ENCODE measurements at places on chromosomes 3 and 15.

GRCh38 chr15:48109856-48110531 lies 10.8 kb upstream of the SLC24A5 start:
- no peak for DNase-seq

- peak; percentile 51 for DNase-seq
Measured at GRCh38 chr15:64895285-64896065, 16.2 kb upstream of the ANKDD1A start.

GRCh38 chr15:92104072-92104471 lies 250.6 kb downstream of the SLCO3A1 start:
- DNase-seq = no peak

DNA sequence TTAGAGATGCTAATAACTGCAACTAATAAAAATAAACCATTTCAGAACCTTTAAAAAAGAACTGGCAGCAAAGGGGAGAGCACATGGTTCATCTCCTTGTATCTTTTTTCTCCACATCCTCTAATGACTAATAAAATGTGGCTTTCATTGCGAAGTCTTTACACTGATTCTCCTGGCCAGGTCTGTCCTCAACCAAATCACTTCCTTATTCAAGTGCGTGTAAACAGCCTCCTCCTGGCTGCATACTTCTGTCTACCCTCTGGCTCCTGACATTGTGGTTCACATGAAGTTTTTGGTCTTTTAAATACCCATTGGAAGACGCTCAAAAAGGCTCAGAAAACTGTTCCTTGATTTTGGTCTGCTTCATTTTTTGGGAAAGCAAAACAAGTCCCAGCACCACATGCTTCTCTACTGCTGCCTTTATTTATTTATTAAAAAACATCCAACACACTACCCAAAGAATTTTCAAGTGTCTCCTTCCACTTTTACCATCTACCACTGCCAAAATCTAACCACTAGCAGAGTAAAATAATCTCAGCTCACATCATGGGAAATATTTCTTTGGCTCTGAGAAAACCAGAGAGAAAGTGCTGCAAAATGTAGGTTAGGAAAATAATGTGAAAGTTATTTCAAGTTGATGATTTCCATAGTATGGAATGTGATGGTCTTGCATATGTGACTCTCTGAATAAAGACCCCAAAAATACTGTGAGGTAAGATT lies 85.1 kb downstream of the EFL1 start:
- peak; percentile 31 for DNase-seq

GRCh38 chr15:91891788-91892345 lies 38.4 kb downstream of the SLCO3A1 start:
- DNase-seq = no peak

DNA sequence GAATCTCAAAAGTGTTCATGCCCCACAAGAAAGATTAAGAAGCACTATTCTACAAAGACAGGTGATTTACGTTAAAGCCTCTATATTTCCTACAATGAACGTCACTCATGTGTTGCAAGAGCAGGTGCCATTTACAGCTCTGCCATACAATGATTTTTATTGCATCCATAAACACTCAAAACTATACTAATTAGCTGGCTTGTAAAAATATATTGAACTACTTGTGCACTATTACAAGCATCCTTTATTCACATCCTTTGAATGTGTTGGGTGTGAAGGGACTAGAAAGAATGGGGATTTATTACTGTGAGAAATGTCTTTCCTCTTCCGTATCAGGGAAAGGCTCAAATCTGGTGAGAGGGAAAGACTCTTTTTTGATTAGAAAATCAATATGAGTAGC lies 50.7 kb upstream of the C3orf49 start:
- DNase-seq = no peak

DNA sequence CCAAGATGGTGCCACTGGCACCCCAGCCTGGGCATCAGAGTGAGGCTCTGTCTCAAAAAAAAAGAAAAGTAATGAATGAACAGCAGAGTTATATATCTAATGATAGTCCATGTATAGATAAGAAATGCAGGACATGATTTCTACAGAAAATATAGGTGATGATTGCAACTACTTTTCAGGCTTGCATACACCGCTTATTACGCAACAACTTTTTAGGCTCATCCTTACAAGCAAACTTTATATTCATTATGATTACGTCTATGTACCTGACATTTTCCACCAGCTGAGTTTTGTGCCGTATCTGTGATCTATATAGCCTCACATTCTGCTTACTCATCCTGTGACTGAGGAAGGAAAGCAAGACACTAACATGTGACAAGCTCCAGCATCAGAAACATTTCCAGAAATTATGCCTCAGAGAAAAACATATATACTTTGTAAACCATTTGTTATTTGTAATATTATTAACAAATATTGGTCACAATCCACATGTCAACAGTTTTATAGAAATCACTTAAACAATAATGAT lies 906.3 kb downstream of the ZPLD1 start:
- no peak for DNase-seq

GRCh38 chr15:51667478-51667877 lies 13.8 kb upstream of the SCG3 start:
- no peak for DNase-seq

DNA sequence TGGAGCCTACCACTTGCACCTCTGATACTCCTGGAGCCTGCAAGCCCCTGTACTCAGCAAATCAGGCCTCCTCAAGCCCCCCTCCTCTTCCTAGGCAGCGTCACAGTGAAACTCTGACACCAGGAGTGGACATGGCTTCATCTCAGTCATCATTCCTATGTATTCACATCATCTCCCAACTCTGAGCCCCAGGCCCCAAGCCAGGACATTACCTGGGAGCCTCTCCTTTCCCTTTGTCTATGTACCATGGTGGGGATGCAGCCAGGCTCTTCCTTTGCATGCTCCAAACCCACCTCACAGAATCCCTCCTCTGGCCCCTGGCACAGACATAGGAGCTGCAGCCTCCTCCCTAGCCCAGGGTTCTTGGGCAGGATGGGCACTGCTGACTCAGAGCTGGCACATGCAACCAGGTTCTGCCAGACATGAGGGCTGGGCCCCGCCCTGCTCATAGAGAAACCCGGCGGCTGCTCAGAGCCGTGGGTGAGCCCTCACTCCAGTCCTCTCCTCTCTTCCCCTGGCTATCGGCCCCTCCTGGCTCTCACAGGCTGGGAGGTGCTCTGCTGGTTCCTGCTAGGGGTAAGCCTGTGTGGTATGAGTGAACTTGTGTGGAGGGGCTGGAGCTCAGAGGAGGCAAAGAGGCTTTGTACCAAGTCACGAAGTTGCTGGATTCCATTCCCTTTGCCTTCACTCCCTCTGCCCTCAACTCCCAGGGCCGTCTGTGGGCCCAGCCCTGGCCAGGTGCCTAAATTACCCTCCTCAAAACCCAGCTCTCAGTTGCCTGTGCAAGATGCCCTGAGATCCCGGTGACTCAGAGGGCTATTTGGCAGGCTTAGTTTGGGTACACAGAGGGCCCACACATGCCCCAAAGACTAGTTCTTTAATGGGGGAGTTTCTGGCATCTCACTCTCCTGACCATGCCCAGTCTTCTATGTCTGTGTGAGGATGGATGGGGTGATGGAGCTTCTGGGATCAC lies 1.9 kb upstream of the PLCD1 start:
- peak; percentile 54 for DNase-seq

DNA sequence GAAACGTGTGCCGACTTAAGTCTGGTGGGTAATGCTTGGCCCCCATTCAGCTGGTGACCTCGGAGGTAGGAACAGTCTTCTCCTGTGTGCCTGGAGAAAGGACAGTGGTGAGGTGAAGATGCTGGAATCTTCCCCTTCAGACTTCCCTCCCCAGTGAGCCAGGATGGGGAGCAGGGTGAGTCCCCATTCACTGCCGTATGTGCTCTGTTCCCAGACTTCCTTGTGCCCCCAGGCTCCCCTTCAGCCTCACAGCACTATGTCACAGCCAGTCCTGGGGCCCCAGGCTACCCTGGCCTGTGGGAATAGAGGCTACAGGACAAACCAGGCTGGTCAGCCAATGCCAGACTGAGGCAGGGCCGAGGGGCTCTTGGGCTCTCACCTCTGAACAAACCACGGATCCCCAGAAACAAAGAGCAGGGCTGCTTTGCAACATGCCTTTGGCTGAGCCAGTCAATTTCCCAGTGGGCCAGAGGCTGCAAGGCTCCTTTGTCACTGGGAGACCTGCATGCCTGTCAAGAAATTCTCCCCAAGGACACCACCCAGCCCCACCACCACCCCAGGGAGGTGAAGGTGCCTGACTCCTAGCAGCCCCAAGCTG lies 31.8 kb upstream of the HHATL start:
- no peak for DNase-seq

- DNase-seq = no peak
Measured at GRCh38 chr3:16432714-16433113, 80.8 kb downstream of the RFTN1 start.

GRCh38 chr15:74482661-74483060 lies 21.7 kb upstream of the UBL7 start:
- no peak for DNase-seq

DNA sequence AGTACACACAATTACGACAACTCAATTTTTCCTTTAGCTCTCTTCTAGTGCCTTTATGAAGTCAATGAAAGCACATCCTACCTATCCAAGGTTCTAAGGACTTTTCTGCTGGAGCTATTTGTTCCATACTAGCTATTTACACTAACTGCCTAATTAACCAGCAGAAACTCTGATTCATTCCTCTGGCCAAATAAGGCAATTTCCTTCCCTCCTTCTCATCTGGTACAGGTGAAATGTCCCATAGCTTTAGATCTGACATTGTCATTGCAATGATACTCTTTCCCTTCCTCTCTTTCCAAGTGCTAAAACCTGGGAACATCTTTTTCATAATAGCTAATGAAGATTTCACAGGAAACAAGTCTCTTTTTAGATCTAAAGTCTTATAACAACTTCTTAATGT lies 521.7 kb downstream of the SOX2 start:
- no peak for DNase-seq

GRCh38 chr3:123809597-123809996 lies 74.5 kb downstream of the MYLK start:
- DNase-seq = peak; percentile 71

DNA sequence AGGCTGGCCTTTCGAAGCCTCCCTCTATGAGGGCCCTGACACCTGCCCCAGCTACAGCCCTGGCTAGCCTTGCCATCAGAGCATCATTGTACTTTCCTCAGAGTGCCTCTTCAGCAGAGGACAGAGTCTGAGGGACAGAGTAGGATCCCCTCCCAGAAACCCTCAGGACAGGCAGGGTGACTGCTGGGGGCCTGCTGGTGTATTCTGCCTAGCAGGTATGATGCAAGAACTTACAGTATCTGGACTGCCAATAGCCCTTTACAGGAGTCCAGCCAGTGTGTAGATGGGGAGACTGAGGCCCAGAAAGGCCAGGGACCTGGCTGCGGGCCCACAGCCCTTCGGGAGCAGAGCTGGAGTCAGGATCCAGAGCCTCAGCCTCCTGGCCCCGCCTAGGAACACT lies 19.1 kb downstream of the DUSP7 start:
- no peak for DNase-seq

- no peak for DNase-seq
Measured at GRCh38 chr3:108293858-108294257, 2.5 kb upstream of the HHLA2 start.

GRCh38 chr15:74334127-74334526 lies 33.3 kb downstream of the CYP11A1 start:
- DNase-seq = no peak

- DNase-seq = no peak
Measured at GRCh38 chr3:37132334-37132733, 42.0 kb downstream of the LRRFIP2 start.

DNA sequence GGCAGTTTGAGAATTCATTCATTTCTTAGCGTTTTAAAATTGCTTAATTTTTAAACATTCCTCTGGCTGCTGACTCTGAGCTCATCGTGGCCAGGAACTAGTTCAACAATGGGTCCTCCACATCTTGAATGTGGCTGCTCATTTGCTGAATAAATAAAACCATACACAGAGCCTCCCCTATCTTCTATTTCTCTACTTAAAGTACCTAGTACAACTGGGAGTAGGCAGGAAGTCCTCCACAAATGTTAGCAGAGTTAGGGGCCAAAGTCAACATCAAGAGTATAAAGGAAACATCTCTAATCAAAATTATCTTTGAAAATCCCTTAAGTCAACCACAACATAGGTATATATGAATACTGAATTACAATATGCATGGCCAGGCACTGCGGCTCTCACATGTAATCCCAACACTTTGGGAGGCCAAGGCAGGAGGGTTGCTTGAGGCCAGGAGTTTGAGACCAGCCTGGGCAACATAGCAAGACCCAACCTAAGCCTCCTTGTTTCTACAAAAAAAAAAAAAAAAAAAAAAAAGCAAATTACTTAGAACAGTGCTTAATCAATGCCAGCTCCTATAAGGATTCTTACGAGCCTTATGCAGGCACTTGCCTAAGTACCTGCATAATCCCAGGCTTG lies 57.5 kb upstream of the LMOD3 start:
- no peak for DNase-seq

DNA sequence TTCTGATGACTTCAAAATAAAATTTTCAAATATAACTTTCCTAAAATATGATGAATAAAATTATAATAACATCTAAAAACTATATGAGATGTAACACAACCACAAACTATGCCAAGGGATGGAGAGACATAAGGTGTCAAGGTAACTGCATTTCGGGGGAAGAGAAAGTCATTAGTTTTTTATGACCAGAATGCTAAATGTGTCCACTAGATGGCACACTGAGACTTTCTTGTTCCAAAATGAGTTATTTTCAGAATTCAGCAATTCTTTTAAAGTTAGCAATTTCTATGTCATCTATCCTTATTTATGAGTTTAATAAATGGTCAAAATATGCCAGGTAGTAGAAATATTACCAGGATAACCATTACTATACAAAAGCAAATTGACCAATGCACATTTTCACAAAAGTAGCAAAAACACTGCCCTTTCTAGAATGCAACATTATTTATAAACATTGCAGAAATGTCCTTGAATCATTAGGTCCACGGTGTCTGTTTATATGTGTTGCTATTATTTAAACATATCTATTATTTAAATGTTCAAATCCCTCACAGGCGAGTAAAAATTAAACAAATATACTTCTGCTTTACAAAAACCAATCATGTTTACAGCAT lies 374.2 kb downstream of the PLCL2 start:
- peak; percentile 52 for DNase-seq

GRCh38 chr15:100234158-100235029 lies 107.4 kb downstream of the ADAMTS17 start:
- DNase-seq = peak; percentile 58

DNA sequence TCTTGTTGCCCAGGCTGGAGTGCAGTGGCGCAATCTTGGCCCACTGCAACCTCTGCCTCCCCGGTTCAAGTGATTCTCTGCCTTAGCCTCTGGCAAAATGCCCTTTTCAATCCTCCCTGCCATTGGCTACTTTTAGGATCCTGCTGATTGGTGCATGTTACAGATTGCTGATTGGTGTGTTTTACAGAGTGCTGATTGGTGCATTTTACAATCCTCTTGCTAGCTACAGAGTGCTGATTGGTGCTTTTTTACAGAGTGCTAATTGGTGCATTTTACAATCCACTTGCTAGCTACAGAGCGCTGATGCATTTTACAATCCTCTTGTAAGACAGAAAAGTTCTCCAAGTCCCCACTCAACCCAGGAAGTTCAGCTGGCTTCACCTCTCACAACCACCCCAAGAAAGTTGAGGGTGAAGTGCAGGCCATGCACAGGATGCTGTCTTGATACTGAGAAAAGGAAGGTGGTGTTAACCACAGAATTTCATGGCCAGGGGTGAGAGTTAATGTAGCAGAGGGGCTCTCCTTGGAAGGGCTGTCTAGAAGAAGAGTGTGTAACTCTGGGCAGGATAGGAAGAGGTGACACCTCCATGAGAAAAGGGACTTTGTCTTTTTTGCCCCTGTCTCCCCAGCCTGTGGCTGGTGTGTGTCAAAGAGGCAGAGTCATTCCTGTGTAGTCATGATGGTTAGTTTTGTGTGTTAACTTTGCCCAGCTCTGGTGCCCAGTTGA lies 145.9 kb downstream of the APBA2 start:
- DNase-seq = no peak

- no peak for DNase-seq
Measured at GRCh38 chr15:77503240-77503639, 82.6 kb downstream of the HMG20A start.
